ENCODE measurements at places on chromosomes 7 and 10.

GRCh38 chr7:31059551-31059950, 7.4 kb downstream of the ADCYAP1R1 start:
- DNase-seq = no peak

- DNase-seq = no peak
Measured at GRCh38 chr7:64890761-64891362, 12.2 kb upstream of the ZNF273 start.

DNA sequence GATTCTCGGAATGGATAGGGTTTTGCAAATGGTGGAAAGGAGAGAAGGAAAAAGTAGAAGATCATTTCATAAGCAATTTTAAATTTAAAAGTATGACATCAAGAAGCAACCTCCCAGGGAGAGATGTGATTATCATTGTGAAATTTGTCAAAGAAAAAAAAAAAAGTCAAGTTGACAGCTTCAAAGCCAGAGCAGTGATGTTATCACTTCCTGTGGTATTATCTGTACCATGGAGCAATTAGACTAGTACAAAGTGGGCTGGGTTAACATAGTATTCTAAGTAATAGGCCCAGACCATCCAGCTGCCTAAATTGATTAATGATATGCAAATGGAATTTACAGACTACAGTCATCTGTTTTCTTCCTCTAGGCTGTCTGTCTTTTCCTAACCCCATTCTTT, 84.0 kb upstream of the NPY start:
- DNase-seq = no peak

- no peak for DNase-seq
Measured at GRCh38 chr7:19928247-19928646, 154.8 kb upstream of the TMEM196 start.

GRCh38 chr10:110324805-110325280, 20.1 kb upstream of the SMNDC1 start:
- DNase-seq = no peak

GRCh38 chr10:51860257-51860656, 160.9 kb upstream of the CSTF2T start:
- DNase-seq = no peak

- DNase-seq = no peak
Measured at GRCh38 chr10:8273749-8274148, 219.3 kb downstream of the GATA3 start.
